ENCODE measurements at places on chromosomes 7 and 10.

- no peak for DNase-seq
Observed at GRCh38 chr10:123864923-123865322, 26.7 kb downstream of the CPXM2 start.

DNA sequence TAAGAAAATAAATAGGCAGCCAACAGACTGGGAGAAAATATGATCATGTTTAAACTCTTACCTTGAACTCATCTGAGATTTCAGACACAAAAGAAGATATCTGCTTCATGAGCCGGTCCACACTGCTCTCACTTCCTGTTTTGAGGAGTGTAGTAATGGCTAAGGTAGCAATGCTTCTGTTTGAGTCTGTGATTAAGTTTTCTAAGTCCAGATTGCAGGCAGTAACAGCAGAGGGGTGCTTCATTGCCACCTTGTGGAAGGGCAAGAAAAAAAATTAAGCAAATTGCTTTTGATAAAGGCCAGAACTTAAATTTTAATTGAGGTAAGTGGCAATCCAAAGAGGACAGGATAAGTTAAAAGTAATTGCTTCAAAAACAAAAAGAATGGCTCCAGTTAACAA lies 69.1 kb downstream of the MEST start:
- no peak for DNase-seq

- DNase-seq, result no peak
Observed at GRCh38 chr10:79133416-79133815, 64.7 kb downstream of the ZMIZ1 start.

DNA sequence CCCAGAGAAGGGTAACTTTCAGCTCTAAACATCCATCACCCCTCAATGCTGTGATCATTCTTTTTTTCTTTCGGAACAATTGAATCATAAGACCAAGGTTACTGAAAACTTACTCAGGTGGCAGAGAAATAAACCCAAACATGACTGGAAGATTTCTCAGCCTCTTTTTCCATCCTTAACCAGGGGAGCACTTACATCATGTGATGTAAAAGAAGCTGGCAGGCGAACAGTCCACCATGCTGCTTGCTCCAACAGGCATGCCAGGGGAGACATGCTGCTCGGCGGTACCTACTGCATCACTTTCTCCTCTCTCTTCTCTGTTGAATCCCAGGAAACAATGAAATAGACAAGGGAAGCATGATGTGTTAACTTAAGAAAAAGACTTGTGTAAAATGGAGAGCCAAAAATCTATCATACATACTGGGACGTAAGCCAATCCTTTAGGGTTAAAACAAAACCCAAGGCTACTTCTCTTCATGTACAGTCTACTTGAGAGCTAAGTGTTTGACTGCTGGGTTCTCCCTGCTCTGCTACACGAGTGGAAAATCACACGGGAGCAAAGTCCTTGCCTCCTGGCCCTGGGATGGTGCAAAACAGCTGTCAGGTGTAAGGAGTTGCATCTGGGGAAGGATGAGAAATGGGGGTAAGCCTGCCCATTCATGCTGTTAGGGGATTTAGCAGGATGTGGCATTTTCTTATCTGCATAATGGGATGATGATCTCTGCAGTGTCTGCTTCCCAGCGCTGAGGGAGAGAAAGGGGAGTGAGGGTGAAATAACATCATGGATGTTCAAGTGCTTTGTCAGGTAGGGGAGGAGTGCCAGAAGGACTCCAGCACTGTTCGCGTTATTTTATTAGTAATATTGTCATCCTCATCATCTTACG lies 64.3 kb upstream of the ZNF438 start:
- DNase-seq, result no peak

DNA sequence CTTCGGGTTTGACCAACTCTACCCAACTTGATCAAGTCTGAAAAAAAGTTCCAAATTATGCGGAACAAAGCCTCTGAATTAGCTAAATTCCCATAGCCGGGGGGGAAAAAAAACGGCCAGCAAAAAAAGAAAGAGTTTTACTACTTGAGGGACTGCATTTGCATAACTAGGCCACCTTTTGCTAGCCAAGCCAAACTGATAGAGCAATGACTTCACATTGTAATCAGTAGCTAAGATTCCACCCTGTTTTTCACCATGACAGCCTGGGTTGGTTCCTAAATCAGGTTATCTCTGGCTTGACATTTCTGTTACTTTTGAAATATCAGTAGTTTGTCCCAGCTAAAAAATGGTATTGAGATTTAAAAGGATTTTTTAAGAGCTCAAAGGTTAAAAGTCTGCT lies 31.4 kb upstream of the CREB3L2 start:
- DNase-seq, result no peak

DNA sequence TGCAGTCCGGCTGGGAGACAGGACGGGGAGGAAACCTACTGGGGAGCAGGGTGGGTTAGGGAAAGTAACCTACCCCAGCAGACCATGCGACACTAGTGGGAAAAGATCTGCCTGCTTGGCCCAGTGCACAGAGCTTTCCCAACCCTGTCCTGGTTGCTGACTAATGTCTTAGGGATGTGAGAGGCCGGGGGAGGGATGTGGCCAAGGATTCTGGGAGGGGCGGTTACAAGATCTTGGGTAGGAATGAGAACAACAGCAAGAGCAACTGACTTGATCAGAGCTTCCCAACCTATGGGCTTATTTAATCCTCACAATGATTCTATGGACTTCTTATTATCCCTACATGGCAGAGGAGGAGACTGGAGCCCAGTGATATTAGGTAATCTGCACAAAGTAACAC lies 24.0 kb upstream of the EIF5AL1 start:
- no peak for DNase-seq
